ELR (cell line): ENCODE measurements at places on chromosomes 2 and 18.

DNA sequence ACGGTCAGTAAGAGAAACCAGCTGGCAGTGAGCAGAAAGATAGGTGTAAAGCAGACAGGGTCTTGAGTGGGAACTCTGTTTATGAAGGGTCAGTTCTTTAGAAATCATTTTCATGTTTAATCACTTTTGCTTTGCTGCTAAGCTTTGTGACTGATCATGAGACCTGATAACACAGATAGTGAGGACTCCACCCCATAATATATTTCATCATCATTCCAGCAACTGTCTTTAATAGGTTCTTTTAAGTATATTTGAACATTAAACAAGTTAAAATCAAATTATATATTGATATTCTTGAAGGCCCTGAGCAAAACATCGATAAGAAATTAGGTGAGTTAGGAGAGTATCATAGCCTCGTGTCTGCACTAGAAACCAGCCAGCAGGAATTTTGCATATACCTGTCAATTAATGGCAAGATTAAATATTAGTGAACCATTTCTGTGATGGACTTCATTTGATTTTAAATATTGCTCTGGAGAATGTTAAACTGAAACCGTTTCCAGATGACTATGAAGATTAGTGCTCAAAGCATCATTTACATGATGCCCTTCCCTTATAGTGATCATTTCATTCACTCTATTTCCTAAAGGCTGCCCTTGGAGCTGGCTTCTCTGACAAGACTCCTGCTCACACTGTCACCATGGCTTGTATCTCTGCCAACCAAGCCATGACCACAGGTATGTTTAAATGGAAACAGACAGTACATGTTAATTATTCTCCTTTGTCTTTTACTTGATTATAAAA, 31.9 kb downstream of the HADHB start:
- no peak for DNase-seq

DNA sequence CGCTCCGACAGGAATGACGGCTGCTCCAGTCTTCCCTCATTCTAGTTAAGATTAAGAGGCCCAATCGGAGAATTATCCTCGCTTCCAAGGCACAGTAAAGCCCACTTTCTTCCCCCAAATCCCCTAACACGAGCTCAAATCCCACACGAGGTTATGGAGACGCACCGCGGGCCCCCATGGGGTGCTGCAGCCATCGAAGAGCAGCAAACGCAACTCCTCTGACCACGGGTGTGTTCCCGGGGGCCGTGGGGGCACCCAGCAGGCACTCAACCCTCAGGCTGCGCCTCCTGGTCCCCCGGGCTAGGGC, 446 bp downstream of the COPS9 start:
- DNase-seq, result peak; percentile 13

- no peak for DNase-seq
Observed at GRCh38 chr2:222427646-222428301, 3.4 kb downstream of the SGPP2 start.

GRCh38 chr2:180115675-180116074, 108.6 kb upstream of the CWC22 start:
- no peak for DNase-seq

DNA sequence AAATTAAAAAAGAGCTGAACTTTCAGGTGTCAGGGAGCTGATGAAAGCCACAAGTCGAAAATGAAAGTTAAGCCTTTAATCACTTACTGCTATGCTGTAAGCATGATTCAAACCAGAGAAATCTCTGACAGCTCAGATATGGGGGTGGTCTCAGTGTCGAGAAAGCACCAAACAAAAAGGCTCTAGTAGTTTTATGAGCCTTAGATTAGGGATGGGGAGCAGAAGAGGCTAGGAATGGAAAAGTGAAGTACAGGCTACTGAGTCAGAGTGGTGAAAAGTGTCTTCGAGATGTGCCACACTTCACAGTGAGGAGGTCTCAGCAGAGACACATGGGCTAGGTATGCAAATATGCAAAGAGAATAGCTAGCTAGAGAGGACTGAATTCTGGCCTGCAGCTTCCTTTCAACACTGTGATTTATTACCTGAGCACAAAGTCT, 482.2 kb downstream of the SPAG16 start:
- peak; percentile 21 for DNase-seq

DNA sequence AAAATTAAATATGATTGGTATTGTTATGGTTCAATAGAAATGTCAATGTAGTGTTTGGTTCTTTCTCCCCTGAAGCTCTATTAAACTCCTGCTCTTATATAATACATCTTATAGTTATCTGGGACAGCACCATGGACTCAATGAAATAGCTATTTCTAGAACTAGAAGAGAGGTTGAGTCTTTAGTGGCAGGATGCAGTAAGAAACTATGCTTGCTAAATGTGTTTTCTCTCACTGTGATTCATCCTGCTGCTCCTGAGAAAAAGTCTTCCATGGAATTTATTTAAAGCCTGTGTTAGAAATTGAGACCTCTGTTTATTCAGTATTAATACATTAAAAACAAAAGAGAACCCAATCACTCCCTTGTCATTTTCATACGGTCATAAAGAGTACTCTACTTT, 61.5 kb downstream of the G6PC2 start:
- peak; percentile 6 for DNase-seq

DNA sequence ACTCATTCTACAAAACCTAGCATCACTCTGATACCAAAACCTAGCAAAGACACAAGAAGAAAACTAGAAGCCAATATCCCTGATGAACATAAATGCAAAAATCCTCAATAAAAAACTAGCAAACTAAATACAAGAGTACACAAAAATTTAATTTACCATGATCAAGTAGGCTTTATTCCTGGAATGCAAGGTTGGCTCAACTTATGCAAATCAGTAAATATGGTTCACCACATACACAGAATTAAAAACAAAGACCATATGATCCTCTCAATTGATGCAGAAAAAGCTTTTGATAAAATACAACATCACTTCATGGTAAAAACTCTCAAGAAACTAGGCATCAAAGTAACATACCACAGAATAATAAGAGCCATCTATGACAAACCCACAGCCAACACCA, 188.3 kb downstream of the ETAA1 start:
- no peak for DNase-seq

DNA sequence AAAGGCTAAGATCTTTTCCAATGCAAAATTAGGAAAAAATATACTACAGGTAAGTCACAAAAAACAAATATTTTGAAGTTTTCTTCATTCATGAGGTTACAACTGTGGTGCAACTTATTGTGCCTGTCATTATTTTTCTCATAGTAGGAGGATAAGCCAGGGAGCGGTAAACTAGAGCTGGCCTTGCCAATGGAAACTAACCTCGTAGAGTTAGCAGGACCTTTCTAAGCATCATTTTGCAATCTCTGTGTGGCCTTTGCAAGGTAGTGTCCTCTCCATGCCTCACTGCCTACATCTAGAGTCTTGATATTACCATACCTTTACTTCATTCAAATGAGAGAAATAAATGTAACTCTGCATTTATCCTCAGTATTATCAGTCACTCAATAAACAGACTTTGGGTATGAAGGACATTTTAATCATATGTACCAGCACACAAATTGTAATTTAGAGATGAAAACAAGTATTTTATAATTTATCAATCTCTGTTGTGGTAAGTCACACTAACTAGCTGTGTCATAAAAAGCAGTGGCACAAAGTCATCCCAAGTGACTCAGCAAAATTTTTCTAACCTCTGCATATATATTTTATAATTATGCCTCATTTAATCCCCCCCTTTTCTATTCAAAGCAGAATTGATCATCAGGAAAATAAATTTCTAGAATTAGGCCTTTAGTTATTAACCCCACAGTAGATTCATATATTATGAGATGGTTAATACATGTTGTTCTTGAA, 47.0 kb downstream of the LANCL1 start:
- DNase-seq, result no peak

DNA sequence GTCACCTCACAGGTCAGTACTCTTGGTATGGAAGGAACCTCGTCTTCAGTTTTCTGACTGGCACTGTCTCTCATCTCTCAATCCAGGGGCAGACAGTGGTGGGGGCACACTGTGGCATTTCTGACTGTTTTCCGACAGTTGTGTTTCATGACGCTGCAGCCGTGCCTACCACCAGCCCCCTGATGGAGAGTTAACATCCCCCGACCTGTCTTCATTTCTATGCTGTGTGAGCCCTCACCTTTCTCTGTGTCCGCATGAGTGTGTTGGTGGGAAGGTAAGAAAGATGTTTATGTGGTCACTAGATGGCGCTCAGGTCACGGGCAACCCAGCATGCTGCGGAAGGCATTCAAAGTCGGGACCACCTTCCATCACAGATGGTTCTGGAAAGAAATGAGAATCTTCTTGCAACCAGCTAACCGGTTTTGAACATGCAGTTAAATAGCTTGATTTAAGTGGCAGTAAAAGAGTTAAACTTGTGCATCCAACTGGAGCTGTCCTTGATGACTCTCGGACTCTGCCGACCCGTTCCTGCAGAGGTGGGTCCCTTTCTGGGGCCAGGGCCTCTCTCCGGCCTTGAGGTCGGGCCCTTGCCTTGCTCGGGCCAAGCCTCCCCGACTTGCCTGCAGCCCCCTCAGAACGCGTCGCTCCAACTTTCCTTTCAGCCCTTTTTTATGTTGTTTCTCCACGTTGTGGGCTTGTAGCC, 92.4 kb downstream of the DYSF start:
- peak; percentile 73 for DNase-seq

DNA sequence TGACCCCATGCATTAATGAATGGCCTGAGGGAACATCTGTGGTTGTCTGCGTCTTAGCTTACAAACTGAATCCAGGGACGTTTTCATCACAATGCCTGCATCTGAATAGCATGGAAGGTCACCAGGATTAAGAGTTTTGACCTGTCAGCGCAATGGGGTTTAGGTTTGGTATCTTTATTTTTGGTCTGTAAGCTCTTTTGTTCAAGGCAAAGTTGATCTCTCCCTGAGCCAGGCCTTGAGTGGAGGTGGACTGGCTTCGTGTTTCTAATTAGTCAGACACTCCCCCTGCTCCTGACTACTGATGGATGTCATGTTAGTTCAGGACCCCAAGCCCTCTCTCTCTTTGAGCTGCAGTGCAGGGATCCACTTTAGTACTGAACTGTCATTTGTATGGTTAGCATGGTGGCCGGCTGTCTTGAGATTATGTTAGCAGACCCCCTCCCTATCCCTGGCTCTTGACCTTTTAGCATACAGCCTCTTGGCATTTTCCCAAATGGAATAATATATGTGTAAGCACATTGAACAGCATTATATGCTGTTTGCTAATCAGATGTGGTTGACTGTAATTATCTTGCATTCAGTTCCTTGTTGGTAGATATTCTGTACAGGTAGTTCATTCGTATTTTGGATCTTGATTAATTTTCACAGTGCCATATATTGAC, 59.2 kb downstream of the LYPD6 start:
- DNase-seq, result no peak

DNA sequence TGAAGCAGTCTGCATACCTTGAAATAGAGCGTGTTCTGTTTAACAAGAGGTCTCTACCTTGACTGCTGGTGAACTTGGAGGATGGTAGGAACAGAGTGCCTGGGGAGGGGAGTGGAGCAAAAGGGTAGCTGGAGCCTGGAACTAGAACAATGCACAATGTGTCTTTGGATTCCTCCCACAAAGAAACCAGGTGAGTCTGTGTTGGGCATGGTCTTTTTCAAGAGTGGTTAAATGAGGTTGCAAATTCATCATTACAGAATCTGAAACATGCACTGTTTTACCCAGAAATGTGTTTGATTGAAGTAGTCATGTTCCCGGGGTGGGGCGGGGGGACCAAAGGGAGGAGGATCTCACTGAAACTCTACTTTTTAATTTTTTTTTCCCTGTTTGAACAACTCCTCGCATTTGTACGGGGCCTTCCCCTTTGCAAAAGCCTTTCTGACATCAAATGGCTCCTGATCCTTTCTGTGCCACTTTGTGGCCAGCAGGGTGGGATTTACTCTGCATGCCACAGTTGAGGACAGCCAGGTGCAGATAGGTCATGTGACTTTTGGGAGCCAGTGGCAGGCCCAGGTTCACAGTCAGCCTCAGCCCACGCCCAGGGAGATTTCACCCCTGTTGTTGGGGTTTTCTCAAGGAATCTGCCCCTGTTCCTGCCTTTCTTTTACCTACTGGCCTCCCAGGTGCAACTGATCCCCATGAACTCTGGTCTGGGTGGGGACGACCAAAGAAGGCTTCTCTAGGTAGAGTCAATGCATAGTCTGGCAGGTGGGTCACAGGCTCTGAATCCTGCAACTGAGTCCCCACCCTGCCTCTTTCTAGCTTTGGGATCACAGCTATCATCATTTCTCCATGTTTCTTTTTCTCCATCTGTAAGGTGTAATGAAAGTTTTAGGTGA, 28.2 kb downstream of the MYCN start:
- DNase-seq, result no peak

DNA sequence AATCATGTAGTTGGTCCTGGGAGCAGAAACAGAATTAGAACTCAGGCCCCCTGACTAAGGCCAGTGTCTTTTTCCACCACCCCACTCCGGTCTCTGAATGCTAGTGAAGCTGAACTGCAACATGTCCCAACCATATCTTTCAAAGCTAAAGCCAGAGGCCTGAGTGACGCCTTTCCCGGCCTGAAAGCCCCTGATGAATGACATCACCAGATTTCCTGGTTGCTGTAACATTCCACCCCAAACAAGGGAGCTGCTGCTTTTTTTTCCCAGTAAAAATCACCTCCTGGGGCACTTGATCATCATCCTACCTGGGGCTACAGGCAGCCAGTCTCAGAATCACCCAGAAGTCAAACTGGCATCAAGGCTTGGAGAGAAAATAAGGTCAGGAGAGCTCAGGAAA, 162.7 kb downstream of the ARL4C start:
- no peak for DNase-seq

DNA sequence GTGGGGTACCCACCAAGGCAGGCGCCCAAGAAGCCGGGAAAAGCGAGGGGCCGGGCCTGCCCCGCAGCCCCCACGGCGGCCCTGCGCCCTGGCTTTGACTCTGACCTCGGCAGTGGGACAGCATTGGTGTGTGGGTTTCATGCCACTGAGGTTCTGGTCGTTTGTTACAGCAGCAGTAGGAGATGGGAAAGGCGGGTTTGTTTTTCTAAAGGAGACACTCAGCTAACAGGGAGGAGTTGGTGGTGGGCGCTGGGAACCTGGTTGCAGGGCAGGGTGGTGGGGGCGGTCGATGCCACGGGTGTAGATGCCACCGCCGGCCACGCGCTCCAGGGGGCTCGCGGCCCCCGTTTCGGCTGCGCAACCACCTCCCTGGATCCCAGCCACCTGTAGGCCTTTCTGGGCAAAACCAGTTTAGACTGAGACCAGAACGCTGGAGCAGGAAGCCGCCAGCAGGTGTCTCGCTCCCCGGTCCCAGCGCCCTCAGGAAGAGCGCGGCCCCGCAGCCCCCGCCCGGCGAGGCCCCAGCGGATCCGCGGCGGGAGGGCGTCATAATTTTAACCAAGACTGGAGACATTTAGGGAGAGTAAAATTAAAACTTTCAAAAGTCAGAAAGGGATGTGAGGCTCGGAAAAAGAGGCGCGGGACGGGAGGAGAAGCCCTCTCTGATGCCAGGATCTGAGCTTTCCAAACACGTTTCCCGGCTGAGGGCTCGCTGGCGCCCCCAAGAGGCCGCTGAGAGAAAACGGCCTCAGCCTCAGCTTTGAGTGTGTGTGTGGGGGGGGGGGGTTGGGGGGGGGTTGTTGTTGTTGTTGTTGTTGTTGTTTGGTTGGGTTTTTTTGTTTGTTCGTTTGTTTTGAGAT, 17.4 kb downstream of the CIDEA start:
- DNase-seq, result peak; percentile 91
